ENCODE measurements at places on chromosomes 2 and 18. TPM values are rescaled to one million over a fixed set of nuclear protein-coding genes. Genes with fewer than 3 reads are reported as not detected.

The HS1BP3 gene
- 19.1 TPM for total RNA-seq

The NYAP2 gene
- total RNA-seq, result not detected

The ALPG gene
- not detected for total RNA-seq

The ABCG8 gene
- total RNA-seq, result not detected

The MC4R gene
- total RNA-seq, result not detected

The SERPINB13 gene
- total RNA-seq, result not detected

The UGT1A8 gene
- not detected for total RNA-seq

The NEDD4L gene
- 9.7 TPM for total RNA-seq
